ENCODE measurements at places on chromosomes 4 and X. TPM values are rescaled to one million over a fixed set of nuclear protein-coding genes. Genes with fewer than 3 reads are reported as not detected.

- DNase-seq = no peak
Observed at GRCh38 chr4:72467633-72468032, 101.4 kb downstream of the ADAMTS3 start.

DNA sequence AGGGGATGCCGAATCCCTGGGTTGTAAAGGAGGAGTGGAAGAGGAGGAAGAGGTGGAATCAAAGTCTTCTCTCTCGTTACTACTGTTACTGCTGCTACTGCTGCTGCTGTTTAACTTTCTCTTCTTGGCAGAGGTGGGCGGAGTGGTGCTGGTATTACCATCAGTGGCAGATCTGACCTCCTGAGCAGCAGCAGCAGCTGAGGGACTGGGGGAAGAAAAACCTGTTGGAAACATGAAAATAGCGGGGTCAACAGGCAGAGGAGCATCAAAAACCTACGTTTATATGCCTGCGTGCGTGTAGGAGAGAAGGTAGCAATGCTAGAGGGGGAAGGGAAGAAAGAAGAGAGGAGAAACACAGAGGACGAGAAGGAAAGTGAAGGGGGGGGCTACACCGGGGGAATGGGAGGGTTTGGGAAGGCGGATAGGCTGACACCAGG is 339 bp downstream of the CUL4B start:
- DNase-seq = no peak

GRCh38 chr4:39539089-39539611 is 11.9 kb upstream of the UGDH start:
- no peak for DNase-seq

DNA sequence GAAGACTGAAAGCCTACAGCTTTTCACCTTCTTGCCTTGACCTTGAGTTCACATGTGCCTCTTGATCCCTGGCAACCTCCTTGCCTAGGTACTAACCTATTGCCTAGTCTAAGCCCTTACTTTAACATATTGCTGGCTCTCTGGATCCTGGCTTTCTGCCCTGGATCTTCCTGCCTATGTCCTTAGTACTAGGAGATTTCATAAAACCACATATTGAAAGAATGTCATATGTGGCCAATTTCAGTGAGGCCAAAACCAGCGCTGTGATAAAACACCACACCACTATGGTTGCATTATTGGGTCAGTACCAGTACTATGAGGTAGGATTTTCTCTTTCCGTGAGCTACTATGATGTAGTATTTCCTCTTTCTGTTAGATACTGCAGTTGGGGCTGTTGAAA is 80.4 kb downstream of the CT47B1 start:
- DNase-seq = no peak

DNA sequence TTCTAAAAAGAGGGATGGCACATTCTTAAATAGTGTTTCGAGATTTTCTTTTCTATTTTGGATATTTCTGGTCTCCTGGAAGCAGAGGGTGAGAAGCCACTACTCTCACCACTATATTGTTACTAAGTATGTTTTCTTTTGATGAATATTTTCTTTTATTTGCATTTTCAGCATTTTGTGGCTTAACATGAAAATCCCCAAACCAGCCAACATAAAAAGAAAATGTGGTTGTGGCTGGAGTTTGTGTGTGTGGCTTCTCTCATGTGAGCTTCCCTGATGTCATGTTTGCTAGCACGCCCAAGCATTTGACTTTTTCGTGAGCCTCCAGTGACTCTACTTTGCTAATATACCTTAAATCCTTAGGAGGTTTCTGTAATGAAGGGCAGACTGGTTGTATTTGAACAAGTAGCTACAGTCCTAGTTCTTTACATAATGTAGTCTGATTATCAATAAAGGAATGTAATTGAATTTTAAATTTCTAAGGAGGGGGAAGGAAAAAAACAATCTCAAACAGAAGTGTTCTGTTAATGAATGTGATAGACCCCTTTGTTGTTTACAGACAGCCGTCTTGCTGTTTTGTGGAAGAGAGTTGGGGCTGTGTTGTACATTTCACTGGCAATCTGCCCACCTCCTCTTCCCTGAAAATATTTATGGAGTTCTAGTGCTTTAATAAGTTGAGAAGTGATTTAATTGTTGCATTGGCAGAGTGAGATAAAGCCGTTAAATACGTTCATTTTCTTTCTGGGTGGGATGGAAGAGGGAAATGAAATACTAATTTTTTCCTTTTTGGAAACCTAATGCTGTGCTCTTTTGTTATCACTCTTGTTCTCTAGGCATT is 114.6 kb downstream of the ARHGAP10 start:
- DNase-seq = no peak

DNA sequence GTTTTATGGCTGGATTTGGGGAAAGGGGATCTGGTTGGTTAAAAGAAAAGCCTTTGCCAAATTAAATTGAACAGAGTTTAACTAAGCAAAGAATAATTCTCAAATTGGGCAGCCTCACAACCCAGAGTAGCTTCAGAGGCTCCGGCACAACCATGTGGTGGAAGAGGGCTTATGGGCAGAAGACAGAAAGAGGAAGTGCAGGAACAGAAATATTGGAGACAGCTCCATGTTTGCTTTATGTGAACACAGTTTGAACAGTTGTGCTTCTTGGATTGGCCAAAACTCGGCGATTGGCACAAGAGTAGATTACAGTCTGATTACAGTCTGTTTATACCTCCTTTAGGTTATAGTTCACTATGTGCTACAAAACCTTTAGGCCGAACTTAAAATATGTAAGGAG is 562.7 kb downstream of the TRIML1 start:
- DNase-seq = no peak

GRCh38 chr4:89914609-89915550 is 20.2 kb downstream of the MMRN1 start:
- DNase-seq = no peak

- DNase-seq = no peak
Observed at GRCh38 chr4:10682397-10682796, 2.2 kb downstream of the CLNK start.

DNA sequence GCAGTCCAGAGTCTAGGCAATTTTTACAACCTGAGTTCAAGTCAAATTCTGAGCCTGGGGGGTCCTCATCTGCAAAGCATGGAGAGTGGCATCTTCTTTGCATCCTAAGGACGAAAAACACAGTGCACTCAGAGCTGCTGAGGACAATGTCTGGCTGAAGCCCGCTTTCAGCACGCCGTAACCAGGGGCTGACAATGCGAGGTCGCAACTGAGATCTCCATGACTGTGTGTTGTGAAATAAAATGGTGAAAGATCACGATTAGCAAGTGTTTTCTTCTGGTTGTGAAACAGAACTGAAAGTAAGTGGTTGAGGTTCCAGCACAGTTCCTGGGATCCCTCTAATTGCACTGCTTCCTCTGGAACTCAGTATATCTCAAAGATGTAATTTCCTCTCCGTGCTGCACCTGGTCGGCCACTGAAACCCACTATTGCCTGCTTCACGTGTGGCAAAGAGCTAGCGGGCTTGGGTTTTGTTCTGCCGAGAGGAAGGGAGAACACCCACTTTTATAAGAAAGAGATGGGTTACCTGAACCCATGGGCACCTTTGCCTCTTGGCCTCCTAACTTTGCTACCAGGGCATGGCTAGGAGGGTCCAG is 7.7 kb upstream of the F11 start:
- no peak for DNase-seq

- no peak for DNase-seq
Observed at GRCh38 chr4:48252313-48252712, 17.3 kb downstream of the TEC start.

- DNase-seq = no peak
Observed at GRCh38 chr4:6301732-6302442, 32.2 kb downstream of the WFS1 start.

DNA sequence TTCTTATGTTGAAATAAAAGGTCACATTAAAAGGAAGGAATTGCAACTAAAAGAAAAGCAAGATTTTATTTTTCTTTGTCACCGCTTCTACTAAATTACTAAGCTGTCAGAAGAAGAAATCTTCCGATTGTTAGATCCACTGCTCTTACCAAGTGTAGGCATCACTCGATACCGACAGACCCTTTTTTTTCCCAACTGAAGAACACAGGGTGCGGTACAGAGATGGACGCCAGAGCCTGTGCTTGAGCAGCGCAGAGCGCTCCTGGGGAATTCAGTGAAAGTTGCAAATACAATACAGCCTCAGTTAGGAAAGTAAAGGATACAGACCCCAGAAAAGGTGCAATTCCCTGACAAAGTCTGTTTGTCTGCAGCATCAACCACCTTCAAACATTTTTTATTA is 94.9 kb upstream of the WDR17 start:
- no peak for DNase-seq

GRCh38 chr4:86334020-86334750 is 25.7 kb downstream of the MAPK10 start:
- no peak for DNase-seq

DNA sequence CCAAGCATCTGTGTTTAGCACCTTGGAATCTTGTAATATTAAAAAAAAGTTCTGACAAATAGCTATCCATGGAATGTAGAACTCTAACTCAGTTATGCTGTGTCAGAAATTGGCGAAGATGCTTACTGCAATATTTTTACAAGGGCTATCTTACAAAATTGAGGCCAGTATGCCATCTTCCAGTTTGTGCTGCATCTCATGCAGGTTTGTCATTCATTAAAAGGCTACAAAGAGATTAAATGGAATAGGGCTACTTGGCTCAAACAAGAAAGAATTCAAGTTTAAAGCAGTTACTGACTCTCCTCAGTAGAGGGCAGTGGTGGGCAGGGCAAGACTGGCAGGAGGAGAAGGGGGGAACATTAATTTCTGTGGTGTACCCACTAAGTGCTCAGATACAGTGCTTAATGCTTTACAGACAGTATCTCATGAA is 66.5 kb downstream of the SHROOM4 start:
- DNase-seq = no peak

DNA sequence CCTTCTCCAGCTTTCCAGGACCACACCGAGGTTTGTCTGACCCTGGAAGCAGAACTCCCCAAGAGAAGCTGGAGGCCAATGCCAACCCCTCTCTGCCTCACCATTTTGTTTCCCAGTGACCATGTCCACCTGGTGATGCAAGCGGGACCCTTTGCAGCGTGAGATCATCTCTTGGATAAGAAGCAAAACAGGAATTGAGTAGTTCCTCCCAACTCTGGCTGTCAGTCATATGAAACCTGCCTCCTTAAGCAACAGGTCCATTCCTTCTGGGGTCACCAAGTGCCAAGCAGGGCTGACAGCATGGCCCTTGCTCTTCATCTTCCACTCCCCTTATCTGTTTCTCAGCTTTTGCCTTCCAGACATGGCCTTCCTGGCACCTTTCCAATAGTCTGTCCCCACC is 41.3 kb upstream of the MTM1 start:
- no peak for DNase-seq

DNA sequence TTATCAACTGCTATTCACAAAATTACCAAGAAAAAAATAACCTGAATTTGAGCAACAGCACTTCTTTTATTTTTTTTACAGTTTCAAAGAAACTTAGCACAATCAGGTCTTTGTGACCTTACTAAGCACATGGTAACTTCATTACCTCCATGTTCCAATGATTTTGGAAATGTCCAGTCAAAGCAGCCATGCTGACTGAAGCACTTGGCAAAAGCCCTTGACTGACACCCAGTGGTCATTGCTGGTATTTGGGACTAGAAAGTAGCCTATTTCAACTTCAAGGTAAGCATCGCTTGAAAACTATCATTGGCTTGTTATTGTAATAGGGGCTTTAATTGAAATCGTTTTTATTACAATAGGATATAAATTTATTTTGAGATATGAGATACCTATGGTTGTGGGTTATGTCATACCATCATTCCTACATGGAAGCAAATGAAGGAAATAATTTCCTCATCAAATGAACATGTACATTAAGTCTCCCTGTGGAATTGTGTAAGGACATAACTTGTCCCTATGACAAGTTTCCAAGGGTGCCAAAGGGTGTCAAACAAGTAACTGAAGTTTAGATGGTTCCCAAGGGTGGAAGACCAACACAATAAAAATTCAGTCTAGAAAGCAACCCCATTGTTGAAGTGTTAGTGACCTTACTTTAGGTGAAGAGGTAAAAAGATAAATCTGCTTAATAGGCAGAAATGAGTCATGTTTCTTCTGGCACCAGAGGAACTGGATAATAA is 15.2 kb upstream of the ANXA10 start:
- peak; percentile 66 for DNase-seq

- peak; percentile 76 for DNase-seq
Observed at GRCh38 chrX:20067709-20068561, 48.8 kb downstream of the MAP7D2 start.

- DNase-seq = no peak
Observed at GRCh38 chr4:138775890-138776289, 239.7 kb upstream of the NOCT start.

DNA sequence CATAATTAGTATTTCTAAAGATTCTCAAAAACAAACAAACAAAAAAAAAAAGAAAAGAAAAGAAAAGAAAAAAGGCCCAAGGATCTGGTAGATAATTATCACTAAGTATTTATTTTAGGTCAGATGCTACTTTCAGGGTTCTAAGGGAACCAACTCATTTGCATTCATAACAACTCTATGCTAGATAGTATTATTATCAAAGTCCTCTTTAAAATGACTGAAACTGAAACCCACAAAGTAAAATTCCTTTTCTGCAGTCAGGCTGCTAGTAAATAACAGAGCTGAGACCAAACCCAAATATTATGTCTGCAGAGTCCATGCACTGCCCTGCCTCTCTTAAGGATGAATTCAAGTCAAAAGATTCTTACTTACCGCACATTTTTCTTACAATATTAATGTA is 38.3 kb upstream of the MAPK10 start:
- no peak for DNase-seq

- DNase-seq = no peak
Observed at GRCh38 chr4:102601586-102602227, 100.5 kb downstream of the NFKB1 start.

- DNase-seq = no peak
Observed at GRCh38 chr4:85370400-85371032, 104.4 kb upstream of the ARHGAP24 start.

DNA sequence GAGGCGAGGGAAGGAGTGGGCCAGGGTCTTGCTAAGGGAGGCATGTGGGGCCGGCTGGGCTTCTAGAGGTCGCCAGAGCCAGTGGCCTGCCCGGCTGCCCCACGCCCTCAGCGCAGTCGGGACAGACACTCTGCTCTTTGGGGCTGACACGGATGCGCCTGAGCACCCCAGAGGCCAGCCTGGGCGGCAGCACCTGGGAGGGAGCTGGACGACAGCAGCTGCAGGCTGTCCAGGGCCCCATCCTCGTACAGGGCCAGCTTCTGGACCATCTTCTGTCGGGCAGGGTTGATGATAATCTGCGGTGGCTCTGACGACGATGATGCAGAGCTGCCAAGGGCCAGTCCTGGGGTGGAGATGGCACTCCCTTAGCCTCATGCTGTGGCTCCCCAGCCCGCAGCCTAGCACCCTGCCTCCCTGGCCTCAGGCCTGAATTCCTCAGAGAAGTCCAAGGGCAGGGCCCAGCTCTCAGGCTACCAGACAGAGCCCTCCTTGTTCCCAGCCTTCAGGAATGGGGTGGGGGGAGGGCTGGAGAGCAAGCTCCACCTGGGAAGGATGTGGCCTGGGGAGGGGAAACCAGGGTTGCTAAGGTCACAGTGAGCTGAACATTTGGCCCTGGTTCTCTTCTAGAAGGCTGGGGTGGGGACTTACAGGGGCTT is 7.2 kb downstream of the IRAK1 start:
- no peak for DNase-seq

- DNase-seq = no peak
Observed at GRCh38 chr4:120081726-120082125, 15.1 kb upstream of the MAD2L1 start.

GRCh38 chrX:69229436-69229835 is 64.2 kb upstream of the PJA1 start:
- DNase-seq = no peak

The C4orf50 gene
- total RNA-seq = 0.05 TPM

The FAM149A gene
- 40.5 TPM for total RNA-seq

The VBP1 gene
- 40.5 TPM for total RNA-seq

The CT45A3 gene
- not detected for total RNA-seq

The LDOC1 gene
- 36.2 TPM for total RNA-seq

The SLITRK4 gene
- 0.18 TPM for total RNA-seq

The DMP1 gene
- not detected for total RNA-seq

The SLC26A1 gene
- 0.18 TPM for total RNA-seq

Data from ureter (tissue), 1 donor.